Fibroblast of pulmonary artery (primary cell): ENCODE measurements at places on chromosomes 11 and 22.
A peak's percentile ranks its signal among the peaks of the same experiment; 100 is the strongest.

DNA sequence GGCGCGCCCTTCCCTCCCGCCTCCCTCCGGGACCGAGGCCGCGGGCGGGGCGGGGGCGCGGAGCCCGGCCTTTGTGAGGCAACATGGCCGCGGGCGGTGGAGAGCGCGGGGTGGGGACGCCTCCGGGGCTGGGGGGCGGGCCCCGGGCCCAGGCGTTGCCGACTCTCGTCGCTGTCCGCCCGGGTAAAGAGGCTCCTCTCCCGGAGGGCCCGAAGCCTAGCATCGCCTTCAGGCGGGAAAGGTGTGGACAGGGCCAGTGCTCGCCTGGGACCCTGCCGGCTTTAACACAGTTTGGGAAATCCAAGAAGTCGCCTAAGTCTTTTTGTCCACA, 369 bp downstream of the DGCR8 start:
- DNase-seq = peak; percentile 20

DNA sequence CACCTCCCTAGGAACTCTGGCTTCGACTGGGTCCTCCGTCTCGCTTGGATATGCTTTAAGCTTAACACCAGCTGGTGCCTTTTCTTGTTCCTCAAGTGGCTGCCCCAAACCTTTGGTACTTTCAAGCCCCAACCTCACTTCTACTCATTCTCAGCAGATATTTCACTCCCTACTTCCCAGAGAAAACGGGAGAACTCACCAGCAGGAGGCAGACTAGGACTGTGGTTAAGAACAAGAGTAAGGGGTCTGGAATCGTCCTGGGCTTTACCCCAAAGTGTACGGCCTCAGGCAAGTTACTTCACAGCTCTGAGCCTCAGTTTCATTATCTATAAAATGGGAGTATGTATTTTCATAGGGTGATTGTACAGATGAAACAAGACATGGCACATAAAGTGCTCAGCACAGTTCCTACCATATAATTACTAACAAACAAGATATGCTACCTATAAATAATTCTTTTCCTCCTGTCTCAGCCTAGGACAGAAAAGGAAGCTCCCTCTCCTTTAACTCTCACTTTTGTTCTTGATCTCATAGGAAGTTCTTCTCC, 37.8 kb downstream of the PAMR1 start:
- peak; percentile 79 for DNase-seq

DNA sequence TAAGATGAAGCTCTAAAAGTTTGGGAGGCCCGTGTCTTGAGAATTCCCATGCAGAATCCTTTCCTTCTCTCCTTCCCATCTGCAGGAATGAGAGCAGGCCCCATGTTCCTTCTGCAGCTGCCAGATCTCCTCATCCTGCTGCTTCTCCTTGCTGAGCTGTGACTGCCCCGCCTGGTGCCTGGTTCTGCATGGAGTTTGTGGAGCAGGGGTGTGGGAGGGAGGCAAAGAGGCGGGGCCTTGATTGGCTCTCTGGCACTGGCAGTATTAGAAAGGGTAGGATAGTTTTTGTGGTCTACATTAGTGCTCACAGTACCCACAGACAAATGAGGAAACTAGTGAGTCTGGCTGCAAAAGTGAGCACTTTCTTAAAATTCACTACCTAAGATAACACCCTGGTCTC, 91.1 kb upstream of the CLPB start:
- no peak for DNase-seq

DNA sequence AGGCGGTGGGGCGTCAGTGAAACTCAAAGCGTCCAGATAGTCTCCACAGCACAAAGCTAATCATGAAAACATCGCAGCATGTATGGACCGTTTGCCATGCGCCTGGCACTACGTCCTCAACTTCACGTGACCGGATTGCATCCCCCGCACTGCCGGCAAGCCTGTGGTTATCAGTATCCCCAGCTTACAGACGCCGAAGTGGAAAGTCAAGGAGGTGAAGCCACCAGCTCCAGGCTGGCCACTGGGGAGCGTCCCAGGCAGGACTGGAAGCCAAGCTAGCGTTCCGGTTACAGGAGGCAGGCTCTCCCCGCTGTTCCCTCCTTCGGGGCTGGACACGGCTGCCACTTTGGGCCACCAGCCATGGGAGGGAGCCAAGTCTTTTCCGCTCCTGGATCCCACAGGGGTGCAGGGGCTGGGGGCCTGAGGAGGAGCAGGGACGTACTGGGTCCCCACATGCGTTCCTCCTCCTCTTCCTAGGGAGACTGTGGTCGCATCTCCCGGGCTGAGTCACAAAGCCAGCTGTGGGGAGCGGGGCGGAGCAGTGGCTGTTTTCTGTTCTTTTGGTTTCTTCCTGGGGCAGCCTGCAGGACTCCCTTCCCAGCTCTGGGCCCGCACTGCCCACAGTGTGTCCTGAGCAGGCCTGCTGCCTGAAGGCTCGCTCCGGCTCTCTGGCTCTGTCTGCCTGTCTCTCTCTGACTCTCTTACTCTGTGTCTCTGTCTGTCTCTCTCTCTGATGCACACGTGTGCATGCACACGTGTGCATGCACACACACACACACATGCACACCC, 4.3 kb upstream of the OSBPL5 start:
- peak; percentile 77 for DNase-seq

GRCh38 chr11:15148169-15148568, 33.4 kb downstream of the INSC start:
- DNase-seq = no peak

- DNase-seq = no peak
These were observed 192.6 kb upstream of the NECTIN1 start for GRCh38 chr11:119921571-119921970.

DNA sequence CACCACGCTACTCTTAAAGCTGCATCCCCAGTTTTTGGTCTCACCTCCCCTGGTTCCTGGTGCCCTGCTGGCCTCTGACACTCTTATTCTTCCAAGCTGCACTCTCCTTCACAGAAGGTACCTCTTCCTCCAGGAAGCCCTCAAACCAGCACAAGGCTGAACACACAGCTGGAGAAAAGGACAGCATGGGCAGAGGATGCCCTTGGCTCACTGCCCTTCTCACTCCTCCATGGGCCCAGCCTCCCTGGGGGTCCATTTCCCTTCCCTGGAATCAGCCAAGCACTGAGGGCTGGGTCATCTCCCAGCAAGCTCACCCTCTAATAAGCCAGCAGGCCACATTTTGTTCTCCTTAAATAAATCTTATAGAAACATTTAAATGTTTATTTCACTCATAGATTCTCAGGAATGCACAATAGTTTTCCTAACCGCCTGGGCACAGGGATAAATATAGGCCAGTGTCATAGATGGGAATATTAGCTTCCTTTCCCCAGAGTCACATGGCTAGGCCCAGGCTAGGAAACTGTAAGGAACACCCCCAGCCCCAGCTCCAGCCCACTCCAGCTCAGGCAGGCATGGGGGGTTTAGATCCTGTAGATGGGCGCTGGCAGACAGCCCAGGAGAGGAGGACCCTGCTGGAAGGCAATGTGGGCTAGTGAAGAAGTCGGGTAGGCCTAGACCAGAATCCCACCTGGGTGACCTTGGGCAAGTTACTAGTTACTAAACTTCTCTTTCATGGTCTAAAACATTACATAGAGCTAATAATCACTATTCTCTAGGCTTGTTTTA, 51.5 kb downstream of the IRAG1 start:
- no peak for DNase-seq

GRCh38 chr11:119441898-119442243, 18.9 kb upstream of the THY1 start:
- DNase-seq = no peak

DNA sequence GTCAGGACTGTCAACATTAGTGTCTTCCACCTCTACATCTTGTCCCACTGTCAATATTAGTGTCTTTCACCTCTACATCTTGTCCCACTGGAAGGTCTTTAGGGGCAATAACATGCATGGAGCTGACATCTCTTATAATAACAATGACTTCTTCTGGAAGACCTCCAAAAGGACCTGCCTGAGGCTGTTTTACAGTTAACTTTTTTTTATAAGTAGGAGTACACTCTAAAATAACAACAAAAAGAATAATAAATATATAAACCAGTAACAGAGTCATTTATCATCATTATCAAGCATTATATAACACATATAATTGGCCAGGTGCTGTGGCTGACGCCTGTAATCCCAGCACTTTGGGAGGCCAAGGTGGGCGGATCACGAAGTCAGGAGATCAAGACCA, 57.5 kb downstream of the PAK1 start:
- DNase-seq = no peak

DNA sequence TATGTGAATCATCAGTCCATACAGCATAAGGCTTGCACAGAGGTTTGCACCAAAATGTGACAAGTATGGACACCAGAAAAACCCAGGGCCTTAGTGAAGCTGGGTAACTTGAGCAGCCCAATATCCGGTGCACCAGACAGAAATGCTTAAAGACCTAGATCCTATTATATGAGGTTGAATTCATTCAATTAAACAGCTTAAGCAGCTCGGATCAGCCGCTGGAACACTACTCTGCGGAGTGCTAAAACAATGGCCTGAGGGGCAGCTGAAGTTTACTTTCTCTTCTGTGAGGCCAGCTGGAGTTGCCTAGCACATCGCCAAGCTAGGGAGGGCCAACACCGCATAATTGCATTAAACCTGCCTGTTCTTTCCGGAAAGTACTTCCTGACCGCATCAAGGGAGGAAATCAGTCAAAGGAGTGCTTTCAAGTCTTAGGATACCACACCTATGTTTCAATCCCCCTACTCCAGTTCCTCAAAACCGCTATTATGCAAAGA, 17.0 kb upstream of the FAM181B start:
- no peak for DNase-seq

DNA sequence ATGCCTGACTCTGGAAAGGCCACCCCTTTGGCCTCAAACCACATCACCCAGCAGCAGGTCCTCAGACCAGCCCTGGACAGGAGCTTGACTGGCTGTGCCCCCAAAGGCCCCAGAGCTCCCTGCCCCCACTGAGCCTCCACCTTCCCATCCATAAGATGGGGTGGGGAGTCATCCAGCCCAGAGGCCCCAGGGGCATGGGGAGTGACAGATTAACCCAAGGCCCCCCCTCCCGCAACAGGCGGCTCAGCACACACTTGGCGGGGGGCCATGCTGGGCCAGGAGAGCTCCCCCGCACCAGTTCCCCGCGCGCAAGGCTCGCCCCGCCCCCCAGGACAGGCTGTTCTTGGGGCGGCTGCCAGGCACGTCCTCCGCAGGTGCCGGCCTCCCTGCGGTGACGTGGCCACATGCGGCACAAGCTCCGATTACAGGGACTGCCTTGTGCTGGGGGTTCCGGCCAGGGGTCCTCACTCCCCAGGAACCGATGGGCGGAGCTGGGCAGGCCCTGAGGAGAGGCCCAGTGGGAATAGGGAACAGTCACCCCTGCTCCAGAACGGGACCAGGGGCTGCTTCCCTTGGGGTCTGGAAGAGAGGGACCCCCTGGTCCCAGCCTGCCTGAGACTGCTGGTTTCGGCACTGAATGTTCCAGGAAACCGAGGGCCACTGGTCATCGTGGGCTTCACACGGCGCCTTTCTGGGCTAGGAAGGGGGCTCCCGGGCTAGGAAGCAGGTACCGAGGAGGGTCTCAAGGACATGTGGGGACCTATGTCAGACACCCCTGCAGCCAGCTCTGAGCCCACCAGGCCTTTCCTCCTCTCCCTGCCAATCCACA, 5.1 kb upstream of the CDKN1C start:
- DNase-seq = peak; percentile 81

DNA sequence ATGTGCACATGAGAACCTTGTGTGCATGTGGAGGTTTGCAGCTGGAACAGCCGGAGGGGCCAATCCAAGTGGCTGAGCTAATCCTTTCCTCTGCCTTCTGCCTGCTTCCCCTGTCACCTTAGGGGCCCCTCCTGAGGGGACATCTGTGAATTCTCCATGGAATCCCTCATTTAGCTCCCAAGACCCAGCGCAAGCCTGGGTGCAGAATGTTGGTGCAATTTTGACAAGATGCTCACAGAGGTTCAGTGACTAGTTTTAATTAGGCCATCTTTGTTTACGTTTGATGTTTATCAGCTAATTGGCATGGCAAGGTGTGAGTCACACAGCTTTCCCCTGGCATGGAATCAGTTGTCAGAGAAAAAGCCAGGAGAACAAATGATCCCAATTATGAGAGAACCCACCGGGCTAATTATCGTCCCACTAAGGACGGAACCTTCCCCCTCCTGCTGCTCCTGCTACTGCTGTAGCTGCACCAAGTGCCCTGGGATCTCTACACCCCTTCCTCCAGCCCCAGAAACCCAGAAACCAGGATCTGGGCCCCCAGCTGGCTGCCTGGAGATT, 63.6 kb upstream of the PAX6 start:
- no peak for DNase-seq

- DNase-seq = no peak
These were observed 58.6 kb downstream of the MPPED2 start for GRCh38 chr11:30527566-30527965.

GRCh38 chr11:46330563-46331281, 16.5 kb upstream of the DGKZ start:
- no peak for DNase-seq

DNA sequence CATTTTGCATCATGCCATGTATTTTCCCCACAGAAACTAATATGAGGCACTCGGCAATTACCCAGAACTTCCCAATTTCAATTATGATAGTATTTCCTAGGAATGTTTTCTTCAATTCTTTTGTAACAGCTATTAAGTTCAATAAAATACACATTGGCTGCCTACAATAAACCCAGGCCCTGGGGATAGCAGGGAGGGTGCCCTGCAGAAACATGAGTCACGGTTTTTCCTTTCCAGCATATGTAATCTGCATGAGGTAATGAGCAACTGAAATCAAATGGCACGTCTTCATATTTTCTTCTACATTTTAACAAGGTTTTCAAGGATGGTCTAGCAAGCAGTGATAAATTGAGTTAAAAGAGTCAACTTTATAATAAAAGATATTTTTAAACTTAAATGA, 32.0 kb downstream of the GUCY1A2 start:
- peak; percentile 68 for DNase-seq

- DNase-seq = peak; percentile 78
These were observed 380.1 kb upstream of the SYN3 start for GRCh38 chr22:33438273-33438672.

GRCh38 chr11:75174781-75175370, 24.0 kb downstream of the SLCO2B1 start:
- peak; percentile 34 for DNase-seq

DNA sequence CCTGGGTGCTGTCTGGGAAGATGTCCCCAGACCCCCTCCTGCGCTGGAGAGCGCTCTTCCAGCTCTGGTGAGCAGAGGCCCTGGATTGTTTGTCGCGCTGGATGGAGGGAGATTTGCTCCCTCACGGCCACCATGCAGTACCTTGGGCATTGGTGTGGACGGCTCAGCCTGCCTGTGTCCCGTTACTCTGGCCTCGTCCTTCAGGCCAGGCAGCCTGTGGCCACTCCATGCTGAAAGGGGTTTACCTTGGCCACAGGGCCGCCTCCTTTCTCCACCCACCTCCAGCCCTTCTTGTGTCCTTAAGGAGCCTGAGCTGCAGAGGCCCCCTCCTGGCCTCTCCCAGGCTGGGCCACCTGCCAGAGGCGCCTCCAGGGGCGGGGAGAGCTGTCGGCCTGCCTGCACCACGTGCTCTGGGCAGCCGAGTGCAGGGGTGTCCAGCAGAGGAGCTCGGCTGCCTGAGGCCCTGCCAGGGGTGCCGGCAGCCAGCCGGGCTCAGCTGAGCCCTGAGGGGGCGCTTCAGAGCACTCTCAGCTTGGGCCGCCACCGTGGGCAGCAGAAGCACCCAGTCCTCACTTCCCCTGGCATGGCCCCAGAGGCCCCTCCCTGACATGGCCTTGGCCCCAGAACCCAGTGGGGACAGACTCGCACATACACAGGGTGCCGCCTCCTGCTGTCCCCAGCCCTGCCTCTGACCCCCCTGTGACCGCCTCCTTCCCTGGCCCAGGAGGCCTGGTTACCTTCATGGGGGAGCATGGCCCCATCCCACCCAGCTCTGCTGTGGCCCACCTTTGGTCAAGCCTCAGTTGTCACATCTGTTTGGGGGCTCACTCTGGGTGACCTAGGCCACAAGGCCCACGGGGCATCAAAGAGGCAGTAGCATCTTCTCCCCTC, 3.4 kb downstream of the CCND1 start:
- peak; percentile 91 for DNase-seq
